ENCODE measurements at places on chromosomes 7 and 10.

- no peak overlapping the region for H3K27ac ChIP-seq
- H3K4me3 ChIP-seq = no peak overlapping the region
- DNase-seq = no peak
- no peaks in the 10 kb centered on the region for H3K4me1 ChIP-seq
- H3K27me3 ChIP-seq = no peaks in the 10 kb centered on the region
Measured at GRCh38 chr7:132121987-132122386, 454.3 kb downstream of the PLXNA4 start.

DNA sequence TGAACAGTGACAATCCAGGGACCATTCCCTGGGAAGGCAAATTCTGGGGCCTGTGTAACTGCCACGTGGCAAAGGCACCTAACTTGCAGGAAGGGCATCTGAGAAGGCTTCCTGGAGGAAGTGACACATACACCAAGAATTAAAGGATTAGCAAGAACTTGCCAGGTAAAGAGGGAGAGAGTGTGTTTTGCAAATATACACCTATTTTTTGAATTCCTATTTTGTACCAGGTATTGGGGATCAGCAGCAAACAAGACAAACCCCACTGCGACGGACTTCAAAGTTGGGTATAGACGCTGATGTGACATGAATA is 206.5 kb upstream of the ZMIZ1 start:
- no peak for DNase-seq
- no peak overlapping the region for H3K27ac ChIP-seq
- H3K4me3 ChIP-seq = no peak overlapping the region
- no peaks in the 10 kb centered on the region for H3K27me3 ChIP-seq
- H3K36me3 ChIP-seq = no peaks in the 10 kb centered on the region

GRCh38 chr10:115856580-115856979 is 416.4 kb downstream of the GFRA1 start:
- no peaks in the 10 kb centered on the region for H3K27me3 ChIP-seq
- no peak overlapping the region for H3K27ac ChIP-seq
- no peak overlapping the region for H3K4me3 ChIP-seq
- DNase-seq = no peak

GRCh38 chr10:51861731-51862130 is 162.3 kb upstream of the CSTF2T start:
- no peak for DNase-seq
- H3K4me1 ChIP-seq = peaks cover 10% of the 10 kb centered on the region
- no peaks in the 10 kb centered on the region for H3K36me3 ChIP-seq
- H3K4me3 ChIP-seq = no peak overlapping the region
- H3K27ac ChIP-seq = no peak overlapping the region
- no peaks in the 10 kb centered on the region for H3K27me3 ChIP-seq

DNA sequence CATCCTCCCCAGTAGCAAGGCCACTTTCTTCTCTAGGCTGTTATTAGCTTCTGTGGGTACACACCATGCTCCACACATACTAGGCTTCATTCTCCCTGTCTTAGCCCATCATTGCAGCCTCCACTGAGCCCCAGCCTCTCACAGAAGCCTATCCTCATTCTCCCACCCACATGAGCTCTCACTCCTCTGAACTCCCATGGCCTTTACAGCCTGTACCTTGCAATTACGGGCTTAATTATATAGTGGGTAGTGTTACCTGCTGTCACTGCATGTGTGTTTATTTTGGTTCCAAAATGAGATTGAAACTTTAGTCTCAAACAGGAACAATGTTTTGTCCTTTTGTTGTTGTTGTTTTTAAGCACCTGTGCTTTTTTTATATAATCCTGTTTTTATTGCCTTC is 460.0 kb downstream of the KCNMA1 start:
- DNase-seq = no peak
- no peaks in the 10 kb centered on the region for H3K36me3 ChIP-seq
- H3K4me1 ChIP-seq = peaks cover 9% of the 10 kb centered on the region
- H3K27me3 ChIP-seq = peaks cover 4% of the 10 kb centered on the region
- H3K27ac ChIP-seq = no peak overlapping the region

DNA sequence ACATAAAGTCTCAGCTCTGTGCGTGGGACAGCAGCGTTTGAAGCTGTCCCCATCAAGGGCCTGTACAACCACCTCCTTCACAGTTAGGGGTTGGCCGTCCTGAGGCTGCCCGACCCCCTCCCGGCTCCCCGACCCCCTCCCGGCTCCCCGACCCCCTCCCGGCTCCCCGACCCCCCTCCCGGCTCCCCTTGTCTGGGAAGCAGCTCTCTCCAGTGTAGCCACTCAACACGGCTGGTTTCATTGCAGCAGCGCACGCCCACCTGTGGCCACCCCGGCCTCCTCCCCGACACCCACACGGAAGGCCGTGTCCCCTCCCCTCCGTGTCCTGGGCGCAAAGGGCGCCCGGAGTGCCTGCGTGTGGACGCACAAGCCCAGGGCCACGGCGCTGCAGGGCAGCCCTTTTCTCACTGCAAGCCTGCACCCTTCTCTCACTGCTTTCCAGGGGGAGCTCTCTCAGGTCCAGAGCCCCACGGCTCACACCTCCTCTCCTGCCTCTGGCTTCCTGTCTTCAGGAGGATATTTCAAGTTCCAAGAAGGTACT is 20.9 kb upstream of the FAM20C start:
- H3K27ac ChIP-seq = no peak overlapping the region
- H3K4me3 ChIP-seq = no peak overlapping the region
- no peaks in the 10 kb centered on the region for H3K36me3 ChIP-seq
- no peak for DNase-seq

- peak overlapping the region; percentile 64 for H3K4me3 ChIP-seq
- peaks cover 54% of the 10 kb centered on the region for H3K27me3 ChIP-seq
- H3K4me1 ChIP-seq = peaks cover 20% of the 10 kb centered on the region
- no peak overlapping the region for H3K27ac ChIP-seq
Measured at GRCh38 chr7:150799156-150799555, 1.0 kb downstream of the TMEM176B start.

DNA sequence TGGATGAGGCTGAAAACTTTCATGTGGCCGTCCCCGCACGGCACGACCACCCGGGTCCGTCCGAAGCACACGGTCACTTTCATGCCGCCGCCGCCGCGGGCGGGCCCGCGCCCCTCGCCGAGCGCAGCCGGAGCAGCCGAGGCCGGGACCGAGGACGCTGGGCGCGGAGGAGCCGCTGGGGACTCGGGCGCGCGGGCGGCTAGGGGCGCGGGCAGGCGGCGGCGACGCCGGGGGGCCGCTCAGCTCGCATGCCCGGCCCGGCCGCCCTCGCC is 247 bp downstream of the PARD3 start:
- H3K27me3 ChIP-seq = no peaks in the 10 kb centered on the region
- no peak for DNase-seq
- H3K36me3 ChIP-seq = no peaks in the 10 kb centered on the region
- H3K4me1 ChIP-seq = peaks cover 44% of the 10 kb centered on the region

DNA sequence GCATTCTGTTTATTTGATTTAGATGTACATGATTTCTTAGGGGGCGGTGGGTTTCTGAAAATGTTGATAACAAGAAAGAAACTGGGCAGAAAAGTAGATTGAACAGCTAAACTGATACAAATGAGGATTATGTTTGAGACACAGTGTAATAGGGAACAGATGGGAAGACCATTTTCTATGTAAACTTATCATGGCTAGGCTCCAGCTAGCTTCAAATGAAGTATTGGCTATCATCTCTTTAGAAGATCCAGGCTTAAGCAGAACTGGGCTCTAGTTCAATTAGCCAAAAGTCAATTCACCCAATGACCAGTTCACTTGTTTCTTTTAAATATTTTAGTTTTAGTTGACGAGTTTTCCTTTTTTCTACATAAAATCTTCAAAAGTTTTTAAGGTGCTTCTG is 639.5 kb downstream of the ANKRD7 start:
- no peaks in the 10 kb centered on the region for H3K4me1 ChIP-seq
- H3K4me3 ChIP-seq = no peak overlapping the region
- H3K36me3 ChIP-seq = no peaks in the 10 kb centered on the region
- H3K27me3 ChIP-seq = no peaks in the 10 kb centered on the region
- no peak overlapping the region for H3K27ac ChIP-seq

DNA sequence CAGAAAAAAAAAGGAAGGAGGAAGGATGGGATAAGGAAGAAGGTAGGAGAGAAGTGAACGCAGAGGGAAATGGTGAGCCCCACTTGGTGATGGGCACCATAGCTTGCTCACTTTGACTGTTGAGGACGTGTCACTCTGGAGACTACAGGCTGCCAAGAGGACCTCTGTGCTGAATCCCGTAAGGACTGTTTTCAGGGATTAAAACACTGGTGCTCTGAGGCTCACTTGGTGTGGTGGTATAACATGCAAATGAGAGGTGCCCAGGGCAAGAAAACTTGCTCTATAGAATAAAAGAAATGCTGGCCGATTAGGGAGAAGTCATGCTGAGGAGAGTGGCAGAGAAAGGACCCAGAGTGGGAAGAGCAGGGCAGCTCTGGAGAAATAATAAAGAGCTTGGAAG is 5.3 kb upstream of the IL2RA start:
- H3K27ac ChIP-seq = no peak overlapping the region
- H3K36me3 ChIP-seq = no peaks in the 10 kb centered on the region
- H3K4me1 ChIP-seq = peaks cover 11% of the 10 kb centered on the region
- no peak for DNase-seq
- H3K4me3 ChIP-seq = no peak overlapping the region

GRCh38 chr10:109019001-109019424 is 904.3 kb downstream of the XPNPEP1 start:
- H3K4me3 ChIP-seq = no peak overlapping the region
- no peaks in the 10 kb centered on the region for H3K36me3 ChIP-seq
- no peaks in the 10 kb centered on the region for H3K4me1 ChIP-seq

DNA sequence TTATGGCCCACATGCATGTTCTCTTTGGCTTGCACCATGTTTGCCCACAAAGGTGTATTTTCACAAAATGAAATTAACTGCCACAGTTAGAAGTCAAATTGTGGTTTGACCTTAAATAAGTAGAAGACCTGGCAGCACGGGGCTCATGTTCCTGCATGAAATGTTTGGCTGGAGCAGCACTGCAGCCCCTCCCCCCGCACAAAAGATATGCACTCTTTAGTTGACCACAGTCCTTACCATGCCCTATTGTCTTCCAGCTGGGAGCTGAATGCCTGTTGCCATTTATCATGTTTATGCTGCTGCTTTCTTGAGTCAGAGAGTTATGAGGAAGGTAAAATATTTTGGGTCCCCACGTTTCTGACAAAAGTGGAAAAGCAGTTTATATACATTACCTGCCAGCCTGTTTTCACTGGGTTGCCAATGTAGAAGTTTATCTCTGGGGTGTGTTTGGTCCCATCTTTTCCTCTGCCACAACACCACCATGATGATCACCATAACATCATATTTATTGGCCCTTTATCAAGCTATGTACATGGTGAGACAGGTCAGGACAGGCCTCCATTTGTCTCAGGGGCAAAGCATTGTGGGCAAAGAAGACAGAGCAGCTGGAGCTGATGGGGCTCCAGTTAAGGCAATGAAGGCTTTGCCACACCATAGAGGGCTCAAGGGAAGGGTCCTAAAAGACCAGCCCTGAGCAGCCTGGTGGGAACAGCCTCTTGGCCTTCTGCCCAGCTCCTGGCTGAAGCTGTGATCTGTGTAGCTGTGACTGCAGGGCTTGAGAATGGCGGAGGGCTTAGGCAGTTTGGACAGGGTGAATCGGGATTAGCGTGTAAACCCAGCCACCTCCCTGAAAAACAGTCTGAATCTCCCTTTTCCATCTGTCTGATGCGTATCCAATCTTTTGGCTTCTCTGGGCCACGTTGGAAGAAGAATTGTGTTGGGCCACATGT is 5.4 kb downstream of the PRF1 start:
- no peaks in the 10 kb centered on the region for H3K4me1 ChIP-seq
- DNase-seq = no peak

DNA sequence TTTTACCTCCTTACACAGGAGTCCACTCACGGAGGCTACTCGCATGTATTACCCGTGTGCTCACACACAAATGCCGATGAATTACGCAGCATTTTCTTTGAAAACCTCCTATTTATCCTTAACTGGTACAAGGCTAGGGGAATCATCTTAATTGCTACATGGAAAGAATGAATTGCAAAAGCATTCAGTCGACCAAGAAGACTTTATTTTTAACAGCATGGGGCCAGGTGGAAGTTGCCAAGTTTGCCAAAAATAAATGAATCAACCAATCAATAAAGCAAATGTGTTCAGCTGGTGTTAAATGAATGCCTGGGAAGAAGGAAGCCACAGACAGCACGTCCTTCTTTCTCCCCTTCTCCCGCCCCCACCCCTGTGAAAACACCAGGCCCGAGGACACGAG is 55.8 kb downstream of the CTBP2 start:
- H3K27me3 ChIP-seq = no peaks in the 10 kb centered on the region
- no peak overlapping the region for H3K27ac ChIP-seq
- no peak for DNase-seq
- peaks cover 29% of the 10 kb centered on the region for H3K36me3 ChIP-seq
- no peak overlapping the region for H3K4me3 ChIP-seq

DNA sequence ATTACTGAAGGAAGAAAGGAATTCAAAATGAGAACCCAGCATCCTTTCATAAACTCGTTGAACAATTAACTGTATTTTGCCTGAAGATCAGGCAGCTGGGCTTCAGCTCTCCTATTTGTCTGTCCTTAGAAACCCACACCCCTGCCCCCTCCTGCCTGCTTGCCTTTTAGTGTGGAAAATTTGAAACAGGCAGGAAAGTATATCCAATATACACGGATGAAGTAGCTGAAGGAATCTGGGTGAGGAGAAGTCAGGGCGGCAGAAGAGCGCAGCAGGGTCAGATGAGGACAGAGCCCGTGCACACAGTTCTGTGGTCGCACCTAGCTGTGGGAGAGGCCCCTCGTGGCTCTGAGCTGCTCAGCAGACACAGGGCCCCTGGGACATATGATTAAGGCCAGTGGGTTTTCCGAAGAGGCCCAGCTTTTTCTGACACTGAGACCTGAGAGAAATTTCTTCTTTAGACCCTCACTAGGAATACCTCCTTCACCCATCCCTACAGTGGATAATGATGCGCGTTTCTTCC is 87.9 kb downstream of the ACTR3B start:
- H3K4me1 ChIP-seq = no peaks in the 10 kb centered on the region
- H3K27ac ChIP-seq = no peak overlapping the region
- DNase-seq = no peak
- H3K36me3 ChIP-seq = peaks cover 12% of the 10 kb centered on the region

GRCh38 chr7:130293521-130293920 is 560 bp downstream of the CPA4 start:
- peak overlapping the region; percentile 1 for H3K4me3 ChIP-seq
- no peak for DNase-seq
- H3K36me3 ChIP-seq = no peaks in the 10 kb centered on the region
- peak overlapping the region; percentile 78 for H3K27ac ChIP-seq
- no peaks in the 10 kb centered on the region for H3K27me3 ChIP-seq

- H3K27ac ChIP-seq = no peak overlapping the region
- no peaks in the 10 kb centered on the region for H3K4me1 ChIP-seq
- H3K27me3 ChIP-seq = no peaks in the 10 kb centered on the region
- no peak overlapping the region for H3K4me3 ChIP-seq
Measured at GRCh38 chr7:39317107-39317506, 249.1 kb upstream of the YAE1 start.

DNA sequence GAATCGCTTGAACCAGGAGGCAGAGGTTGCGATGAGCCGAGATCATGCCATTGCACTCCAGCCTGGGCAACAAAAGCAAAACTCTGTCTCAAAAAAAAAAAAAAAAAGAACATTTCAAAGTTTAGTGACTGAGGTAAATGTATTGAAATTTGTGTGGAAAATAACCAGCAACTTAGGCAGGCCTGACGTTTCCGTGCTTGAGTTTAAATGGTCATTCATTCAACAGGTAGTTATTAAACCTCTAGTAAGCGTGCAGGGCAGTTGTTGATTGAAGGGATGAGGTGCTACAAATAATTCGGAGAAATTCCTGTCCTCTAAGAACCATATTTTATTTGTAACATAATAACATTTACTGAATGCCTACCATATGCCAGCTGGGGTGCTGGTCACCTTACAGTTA is 135.3 kb downstream of the PRKAG2 start:
- DNase-seq = no peak
- H3K36me3 ChIP-seq = no peaks in the 10 kb centered on the region
- no peak overlapping the region for H3K4me3 ChIP-seq
- peaks cover 31% of the 10 kb centered on the region for H3K4me1 ChIP-seq
- H3K27ac ChIP-seq = no peak overlapping the region
- no peaks in the 10 kb centered on the region for H3K27me3 ChIP-seq

Data from suprapubic skin (tissue), 4 donors.